Tongue (tissue), 3 donors: ENCODE measurements at places on chromosomes 7 and 10. TPM values are rescaled to one million over a fixed set of nuclear protein-coding genes. Genes with fewer than 3 reads are reported as not detected.

GRCh38 chr7:46207931-46208634 is 287.0 kb upstream of the IGFBP3 start:
- DNase-seq, result no peak

DNA sequence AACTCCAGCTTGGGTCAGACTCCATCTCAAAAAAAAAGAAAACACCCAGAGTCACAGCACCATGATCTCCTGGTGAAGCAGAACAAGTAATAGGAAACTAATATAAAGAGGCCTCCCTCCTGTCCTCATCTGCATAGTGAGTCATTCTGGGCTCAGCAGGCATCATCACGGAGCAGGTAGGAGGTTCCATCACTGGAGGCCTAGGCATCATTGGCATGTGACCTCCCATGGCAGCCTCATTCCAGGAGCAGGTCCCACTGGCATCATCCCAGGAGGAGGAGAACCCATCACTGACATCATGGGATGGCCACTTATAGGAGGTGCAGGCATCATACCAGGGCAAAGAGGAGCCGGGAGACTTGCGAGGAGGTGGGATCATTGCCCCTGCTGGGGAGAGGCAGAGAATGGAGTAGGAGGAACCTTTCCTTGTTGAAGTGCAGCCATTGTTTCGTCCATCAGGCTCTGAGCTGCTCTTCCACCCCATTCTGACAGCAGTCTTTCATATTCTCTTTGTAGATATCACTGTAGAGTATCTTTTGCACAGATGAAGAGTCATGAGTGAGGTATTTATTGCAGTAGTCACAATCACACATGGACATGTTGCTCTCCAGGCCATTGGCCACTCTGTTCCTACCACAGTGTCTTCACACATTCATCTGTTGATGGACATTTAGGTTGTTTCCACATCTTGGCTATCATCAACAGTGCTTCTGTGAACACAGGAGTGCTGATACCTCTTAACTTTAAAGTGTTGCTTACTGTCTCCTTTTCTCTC is 73.8 kb downstream of the OSBPL3 start:
- DNase-seq, result no peak

- no peak for DNase-seq
Measured at GRCh38 chr10:34504534-34504933, 310.6 kb downstream of the PARD3 start.

DNA sequence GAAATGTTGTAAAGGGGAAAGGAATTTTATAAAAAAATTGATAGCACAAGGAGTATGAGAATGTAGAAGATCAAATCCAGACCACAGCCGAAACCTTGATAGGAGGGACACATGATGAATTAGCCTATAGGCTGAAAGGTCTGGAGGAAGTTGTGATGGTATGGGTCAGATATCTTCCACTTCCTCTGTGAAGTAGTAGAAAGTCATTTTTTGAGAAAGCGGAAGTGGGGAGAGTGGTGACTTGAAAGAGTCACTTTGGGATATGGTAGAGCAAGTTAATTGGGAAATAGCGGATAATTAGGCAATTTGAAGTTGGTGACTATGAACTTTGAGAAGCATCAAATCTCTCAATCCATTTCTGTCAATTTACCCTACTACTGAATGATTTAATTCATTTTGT is 99.4 kb downstream of the GRM8 start:
- no peak for DNase-seq

- DNase-seq, result no peak
Measured at GRCh38 chr10:102726274-102726673, 11.8 kb downstream of the SFXN2 start.

DNA sequence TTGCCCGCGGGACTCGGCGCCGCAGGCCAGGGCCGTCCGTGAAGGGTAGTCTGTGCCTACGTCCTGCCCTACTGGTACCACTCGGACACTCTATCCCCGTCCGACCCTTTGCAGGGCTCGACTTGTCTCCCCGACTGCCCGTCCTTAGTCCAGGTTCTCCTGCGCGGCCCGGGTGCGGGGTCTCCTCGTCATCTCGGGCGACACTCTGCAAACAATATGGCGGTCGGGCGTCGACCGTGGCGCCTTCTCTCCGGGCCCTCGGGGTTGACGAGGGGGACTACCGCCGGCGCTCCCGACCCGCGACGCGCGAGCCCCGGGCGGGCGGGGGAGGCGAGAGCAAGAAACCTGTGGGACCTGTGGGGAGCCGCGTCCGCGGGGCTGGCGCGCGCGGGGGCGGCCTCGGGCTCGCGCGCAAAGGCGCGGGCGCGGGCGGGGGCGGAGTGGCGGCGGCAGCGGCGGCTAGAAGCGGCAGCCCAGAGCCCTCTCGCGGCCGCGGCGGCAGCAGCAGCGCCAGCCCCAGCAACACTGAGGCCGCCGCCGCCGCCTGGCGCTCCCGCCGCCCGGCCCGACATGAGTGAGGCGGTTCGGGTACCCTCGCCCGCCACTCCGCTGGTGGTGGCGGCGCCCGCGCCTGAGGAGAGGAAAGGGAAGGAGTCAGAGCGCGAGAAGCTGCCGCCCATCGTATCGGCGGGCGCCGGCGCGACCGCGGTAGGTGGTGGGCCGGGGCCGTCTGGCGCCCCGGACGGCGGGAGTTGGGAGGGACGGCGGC is at the start of gene HECTD2:
TSS of gene HECTD2 (plus strand) at position 476 of the 769 bp plus-strand sequence. CDS start at position 571, 95 bp downstream.
- DNase-seq, result peak; percentile 92

DNA sequence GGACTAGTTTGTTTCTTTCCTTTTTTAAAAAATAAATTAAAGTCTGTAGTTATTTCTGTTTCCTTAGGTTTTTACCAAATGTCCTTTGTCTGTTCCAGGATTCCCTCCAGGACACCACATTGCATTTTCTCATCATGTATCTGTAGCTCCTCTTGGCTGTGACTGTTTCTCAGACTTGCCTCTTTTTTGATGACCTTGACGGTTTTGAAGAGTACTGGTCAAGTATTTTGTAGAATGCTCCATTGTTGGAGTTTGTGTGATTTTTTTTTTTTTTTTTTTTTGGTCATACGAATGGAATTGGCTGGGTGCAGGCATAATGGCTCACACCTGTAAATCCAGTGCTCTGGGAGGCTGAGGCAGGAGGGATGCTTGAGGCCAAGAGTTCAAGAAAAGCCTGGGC is 127.1 kb upstream of the BMPER start:
- no peak for DNase-seq

- DNase-seq, result no peak
Measured at GRCh38 chr7:148056406-148056805, 534.2 kb upstream of the C7orf33 start.

GRCh38 chr7:87129848-87130247 is 22.4 kb upstream of the DMTF1 start:
- no peak for DNase-seq

DNA2 gene
- total RNA-seq, result 12.0 TPM
